ENCODE measurements at places on chromosomes 5 and 9. TPM values are rescaled to one million over a fixed set of nuclear protein-coding genes. Genes with fewer than 3 reads are reported as not detected.

DNA sequence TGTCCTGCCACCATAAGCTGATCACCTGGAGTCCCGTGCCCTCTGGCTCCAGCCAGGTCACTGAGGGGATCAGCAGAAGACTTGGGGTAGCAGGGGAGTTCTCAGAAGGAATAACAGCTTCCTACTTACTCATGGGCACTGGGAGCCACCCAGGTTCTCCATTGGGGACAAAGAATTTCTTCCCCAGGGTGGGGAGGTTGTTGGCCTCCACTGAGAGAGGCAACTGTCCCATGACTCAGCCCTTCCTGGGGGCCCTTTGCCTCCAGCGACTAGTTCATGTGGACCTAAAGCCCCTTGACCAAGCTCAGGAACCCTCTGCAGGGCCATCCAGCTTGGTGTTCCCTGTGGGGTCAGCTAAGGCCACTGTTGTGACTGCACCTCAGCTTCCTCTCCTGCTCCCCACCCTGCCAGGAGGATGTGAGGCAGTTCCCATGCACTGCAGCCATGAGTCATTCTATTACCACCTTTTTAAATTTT is 175.0 kb downstream of the AUH start:
- peaks cover 4% of the 10 kb centered on the region for H3K4me1 ChIP-seq
- no peaks in the 10 kb centered on the region for H3K36me3 ChIP-seq
- H3K27me3 ChIP-seq = peaks cover 3% of the 10 kb centered on the region

GRCh38 chr9:84736536-84736935 is 67.0 kb downstream of the NTRK2 start:
- no peak for DNase-seq
- peaks cover 1% of the 10 kb centered on the region for H3K27me3 ChIP-seq
- no peaks in the 10 kb centered on the region for H3K36me3 ChIP-seq
- no peak overlapping the region for H3K27ac ChIP-seq
- H3K4me3 ChIP-seq = no peak overlapping the region

DNA sequence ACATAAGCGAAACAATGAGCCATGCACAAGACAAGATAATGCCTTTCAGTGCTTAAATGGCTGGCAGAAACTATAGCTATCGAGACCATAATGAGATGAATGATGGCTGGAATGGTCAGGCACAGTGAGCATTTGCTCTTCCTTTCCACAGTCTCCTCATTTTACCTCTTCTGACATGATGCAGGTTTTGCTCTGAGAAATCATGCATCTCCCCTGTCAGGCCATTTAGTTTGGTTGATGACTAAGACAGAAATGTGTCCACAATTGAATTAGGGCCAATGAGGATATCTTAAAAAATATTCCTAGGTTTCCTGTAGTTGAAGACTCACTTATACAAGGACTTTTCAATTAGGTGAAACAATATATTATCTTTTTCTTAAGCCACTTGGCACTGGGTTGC is 475.1 kb downstream of the TMEM232 start:
- H3K4me3 ChIP-seq = no peak overlapping the region
- no peaks in the 10 kb centered on the region for H3K36me3 ChIP-seq
- no peak overlapping the region for H3K27ac ChIP-seq
- H3K4me1 ChIP-seq = no peaks in the 10 kb centered on the region
- DNase-seq = no peak

- H3K36me3 ChIP-seq = peaks cover 10% of the 10 kb centered on the region
- H3K4me1 ChIP-seq = no peaks in the 10 kb centered on the region
- no peak overlapping the region for H3K4me3 ChIP-seq
- H3K27ac ChIP-seq = no peak overlapping the region
Observed at GRCh38 chr9:118732998-118733397, 636.2 kb downstream of the BRINP1 start.

- H3K27me3 ChIP-seq = peaks cover 13% of the 10 kb centered on the region
- peak; percentile 54 for DNase-seq
- no peak within 1 kb of the TSS for H3K27ac ChIP-seq
- peaks cover 13% of the 10 kb centered on the region for H3K4me1 ChIP-seq
- H3K4me3 ChIP-seq = peak within 1 kb of the TSS; percentile 89
Observed at GRCh38 chr5:169300468-169301385, at the start of gene SLIT3. Gene SLIT3 (minus strand): TSS chr5:169301139. CDS start chr5:169300709, 430 bp downstream.

PCDHGA11 gene
- 10.8 TPM for total RNA-seq

C1QTNF2 gene
- total RNA-seq = not detected

GABRG2 gene
- 0.51 TPM for total RNA-seq

DNA sequence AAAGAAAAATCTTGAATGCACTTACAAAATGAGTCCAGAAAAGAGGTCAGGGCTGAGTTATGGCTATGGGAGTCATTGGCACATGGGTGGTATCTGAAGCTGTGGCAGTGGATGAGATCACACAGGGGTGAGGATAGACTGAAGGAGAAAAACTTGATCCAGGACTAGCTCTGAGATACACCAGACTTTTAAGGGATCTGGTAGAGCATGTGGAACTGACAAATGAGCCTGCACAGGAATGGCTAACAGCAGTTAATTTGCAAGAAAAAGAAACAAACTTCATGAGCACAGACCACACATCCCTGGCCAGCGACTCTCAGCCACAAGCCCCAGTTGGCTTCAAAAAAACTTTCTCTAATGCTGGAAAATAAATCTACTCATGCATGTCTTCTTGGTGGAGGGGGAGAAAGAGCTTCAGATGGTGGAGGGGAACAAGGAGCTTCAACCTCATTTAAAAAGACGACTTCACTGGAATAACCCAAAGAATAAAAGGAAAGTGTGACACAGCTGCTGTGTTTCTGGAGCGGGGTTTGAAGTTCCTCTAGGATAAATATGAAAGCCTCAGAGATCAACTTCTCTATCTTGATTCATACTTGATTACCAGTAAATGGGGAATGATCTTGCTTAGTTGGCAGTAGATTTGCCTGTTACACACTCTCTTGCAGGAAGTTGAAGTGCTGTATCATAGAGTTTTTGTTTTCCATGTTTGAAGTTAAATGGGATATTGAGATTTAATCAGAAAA is 33.6 kb downstream of the TNFAIP8 start:
- no peak for DNase-seq
- no peak overlapping the region for H3K27ac ChIP-seq
- peaks cover 17% of the 10 kb centered on the region for H3K4me1 ChIP-seq

- H3K36me3 ChIP-seq = no peaks in the 10 kb centered on the region
- H3K27me3 ChIP-seq = peaks cover 12% of the 10 kb centered on the region
- no peak overlapping the region for H3K27ac ChIP-seq
- H3K4me1 ChIP-seq = peaks cover 5% of the 10 kb centered on the region
Observed at GRCh38 chr9:16133556-16134227, 580.8 kb downstream of the CCDC171 start.

ZNF79 gene
- 12.6 TPM for total RNA-seq

DNA sequence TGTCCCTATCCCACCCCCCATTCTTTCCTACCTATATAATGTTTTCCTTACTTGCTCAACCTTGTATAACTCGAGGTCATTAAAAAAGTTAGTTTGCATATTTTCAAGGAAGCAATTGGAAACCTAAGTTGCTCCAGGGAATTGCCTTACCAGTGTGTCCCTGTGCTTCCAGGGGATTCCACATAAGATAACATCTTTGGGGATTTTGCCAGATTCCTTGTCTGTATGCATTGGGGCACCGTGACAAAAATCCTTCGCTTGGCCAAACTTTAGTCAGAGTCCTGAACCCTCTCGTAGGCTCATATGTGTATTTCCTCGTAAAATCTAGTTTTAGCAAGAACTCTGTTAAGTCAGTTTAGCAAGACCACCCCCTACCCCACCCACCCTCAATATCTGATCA is 14.7 kb upstream of the OSMR start:
- no peak for DNase-seq
- no peak overlapping the region for H3K4me3 ChIP-seq
- no peaks in the 10 kb centered on the region for H3K36me3 ChIP-seq
- no peak overlapping the region for H3K27ac ChIP-seq

DNA sequence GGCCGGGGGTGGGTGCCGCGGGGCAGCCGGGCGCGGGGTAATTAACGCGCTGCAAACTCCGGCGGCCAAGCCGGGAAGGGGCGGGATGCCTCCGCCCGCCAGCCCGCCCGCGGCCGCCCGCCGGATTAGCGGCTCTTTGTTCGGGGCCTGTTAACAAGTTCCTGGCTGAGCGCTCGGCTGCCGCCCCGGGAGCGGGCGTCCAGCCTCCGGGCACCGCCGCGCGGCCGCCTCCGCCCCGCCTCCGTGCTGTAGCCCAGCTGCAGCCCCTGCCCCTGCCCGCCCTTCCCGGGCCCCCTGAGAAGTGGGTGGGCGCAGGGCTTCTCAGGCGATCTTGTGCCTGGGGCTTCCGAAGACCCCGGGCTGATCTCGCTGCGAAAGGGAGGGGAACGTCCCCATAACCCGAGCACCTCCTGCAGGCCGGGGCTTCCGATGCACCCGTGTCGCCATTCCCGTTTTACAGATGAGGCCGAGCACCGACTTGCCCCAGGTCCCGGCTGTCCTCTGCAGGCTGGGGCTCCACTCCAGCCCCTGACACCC is 7.5 kb downstream of the UNC5A start:
- no peaks in the 10 kb centered on the region for H3K36me3 ChIP-seq
- no peak overlapping the region for H3K27ac ChIP-seq
- DNase-seq = peak; percentile 62
- no peaks in the 10 kb centered on the region for H3K4me1 ChIP-seq
- no peak overlapping the region for H3K4me3 ChIP-seq

- H3K27me3 ChIP-seq = peaks cover 2% of the 10 kb centered on the region
- H3K4me1 ChIP-seq = no peaks in the 10 kb centered on the region
- H3K36me3 ChIP-seq = no peaks in the 10 kb centered on the region
Observed at GRCh38 chr5:111261610-111262009, 37.4 kb downstream of the CAMK4 start.

GOLGA1 gene
- total RNA-seq = 14.8 TPM

ATP10B gene
- total RNA-seq = not detected

- H3K27ac ChIP-seq = no peak overlapping the region
- DNase-seq = no peak
- no peaks in the 10 kb centered on the region for H3K4me1 ChIP-seq
- H3K36me3 ChIP-seq = no peaks in the 10 kb centered on the region
- H3K27me3 ChIP-seq = peaks cover 3% of the 10 kb centered on the region
Observed at GRCh38 chr5:83011985-83012384, 65.2 kb downstream of the TMEM167A start.

ELOVL7 gene
- 4.4 TPM for total RNA-seq

EIF4EBP3 gene
- total RNA-seq = 16.4 TPM

NACC2 gene
- total RNA-seq = 9.6 TPM

GRCh38 chr5:95081982-95082381 is 202.9 kb downstream of the MCTP1 start:
- peak overlapping the region; percentile 92 for H3K27ac ChIP-seq
- no peak for DNase-seq
- H3K4me3 ChIP-seq = no peak overlapping the region
- H3K36me3 ChIP-seq = no peaks in the 10 kb centered on the region
- H3K27me3 ChIP-seq = no peaks in the 10 kb centered on the region
- peaks cover 5% of the 10 kb centered on the region for H3K4me1 ChIP-seq

GRCh38 chr9:7137040-7137439 is 379.3 kb downstream of the KDM4C start:
- H3K27ac ChIP-seq = no peak overlapping the region
- peaks cover 3% of the 10 kb centered on the region for H3K36me3 ChIP-seq
- H3K4me3 ChIP-seq = no peak overlapping the region
- no peak for DNase-seq
- no peaks in the 10 kb centered on the region for H3K27me3 ChIP-seq

DNA sequence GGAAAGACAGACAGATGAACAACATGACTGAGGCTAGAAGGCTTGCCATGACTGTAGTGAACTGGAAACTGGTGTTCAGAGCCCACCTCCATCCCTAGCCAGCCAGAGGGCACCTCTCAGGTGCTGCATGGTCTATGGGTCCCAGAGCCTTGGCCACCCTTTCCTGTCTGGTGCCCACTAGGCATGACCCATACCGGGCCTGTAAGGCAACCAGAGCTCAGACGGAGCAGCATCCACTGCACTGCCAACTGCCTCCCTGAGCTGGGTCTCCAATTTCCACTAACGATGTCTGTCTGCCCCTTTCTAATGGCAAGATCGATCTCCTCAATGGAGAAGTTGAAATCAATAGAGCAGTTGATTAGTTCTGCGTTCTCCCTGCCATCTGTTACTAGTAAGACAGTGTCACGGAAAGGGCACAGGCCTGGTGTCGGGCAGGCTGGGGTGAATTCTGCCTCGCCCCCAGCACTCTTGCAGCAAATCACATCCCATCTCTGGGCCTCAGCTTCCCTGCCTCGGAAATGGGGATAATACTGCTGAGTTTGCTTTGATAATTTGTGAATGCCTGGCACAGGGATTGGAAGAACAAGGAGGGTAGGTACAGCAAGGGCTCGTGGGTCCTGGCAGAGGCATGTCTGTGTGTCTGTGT is 172.3 kb upstream of the MVB12B start:
- no peak overlapping the region for H3K4me3 ChIP-seq
- H3K4me1 ChIP-seq = no peaks in the 10 kb centered on the region
- H3K27me3 ChIP-seq = peaks cover 11% of the 10 kb centered on the region
- H3K27ac ChIP-seq = no peak overlapping the region
- no peak for DNase-seq

Data from endothelial cell (in vitro differentiated cells).